ENCODE measurements at places on chromosomes 7 and 10.

DNA sequence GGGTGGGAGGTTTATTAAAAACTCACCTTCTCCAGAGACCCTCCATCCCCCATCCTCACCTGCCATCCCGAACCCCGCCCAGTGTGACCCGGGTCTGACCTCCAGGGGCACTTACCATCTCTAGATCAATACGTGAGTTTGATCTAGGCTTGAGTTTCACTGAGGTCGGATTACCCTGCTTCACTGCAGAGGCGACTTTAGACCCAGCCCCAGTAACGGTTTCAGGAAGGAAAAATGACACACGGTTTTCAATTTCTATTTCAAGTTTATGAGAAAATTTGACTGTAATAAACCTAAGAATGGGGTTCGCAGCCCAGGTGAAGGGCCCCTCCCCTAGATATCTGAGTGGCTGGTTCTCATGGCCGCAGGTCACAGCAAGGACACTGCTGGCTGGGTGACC, 33.1 kb downstream of the RCC1L start:
- H3K4me1 ChIP-seq, result no peaks in the 10 kb centered on the region
- peaks cover 5% of the 10 kb centered on the region for H3K36me3 ChIP-seq
- H3K27me3 ChIP-seq, result no peaks in the 10 kb centered on the region
- DNase-seq, result no peak
- no peak overlapping the region for H3K27ac ChIP-seq

DNA sequence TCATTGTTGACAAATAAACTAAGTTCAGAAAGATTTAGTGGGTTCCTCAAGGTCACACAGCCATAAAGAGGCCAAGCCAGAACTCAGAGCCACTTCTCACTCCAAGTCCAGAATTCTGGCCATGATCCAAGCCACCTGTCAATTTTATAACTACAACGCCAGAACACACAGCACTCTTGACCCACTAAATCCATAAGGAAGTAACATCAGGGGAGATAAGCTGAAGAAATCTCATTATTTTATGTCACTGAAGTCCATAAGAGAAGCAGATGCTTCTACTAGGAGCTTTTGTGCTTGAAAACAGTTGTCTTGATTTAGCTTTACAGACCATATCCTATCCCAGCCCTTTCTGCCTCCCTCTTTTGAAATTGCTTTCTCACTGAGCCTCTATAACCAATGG, 15.9 kb downstream of the ADAM12 start:
- no peaks in the 10 kb centered on the region for H3K4me1 ChIP-seq
- H3K36me3 ChIP-seq, result peaks cover 2% of the 10 kb centered on the region

DNA sequence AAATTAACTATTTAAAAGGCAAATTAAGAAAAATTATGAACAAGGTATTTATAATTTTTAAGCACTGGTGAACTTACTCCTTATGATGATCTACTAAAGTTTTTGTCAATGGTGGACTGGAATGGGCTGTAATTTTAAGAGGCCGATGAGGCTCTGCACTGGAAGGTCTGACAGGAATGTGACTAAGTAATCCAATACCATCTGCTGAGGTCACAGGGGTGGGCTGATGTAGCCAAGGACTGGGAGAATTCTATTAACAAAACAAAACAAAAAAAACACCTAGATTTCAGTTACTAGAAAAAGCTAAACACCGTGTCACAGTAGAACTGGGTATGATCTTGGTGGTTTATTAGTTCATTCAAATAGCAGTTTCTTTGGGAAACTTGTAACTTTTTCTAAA, 75.9 kb downstream of the NRBF2 start:
- peaks cover 56% of the 10 kb centered on the region for H3K36me3 ChIP-seq
- no peak overlapping the region for H3K4me3 ChIP-seq
- no peak overlapping the region for H3K27ac ChIP-seq
- no peaks in the 10 kb centered on the region for H3K27me3 ChIP-seq
- H3K4me1 ChIP-seq, result peaks cover 51% of the 10 kb centered on the region

DNA sequence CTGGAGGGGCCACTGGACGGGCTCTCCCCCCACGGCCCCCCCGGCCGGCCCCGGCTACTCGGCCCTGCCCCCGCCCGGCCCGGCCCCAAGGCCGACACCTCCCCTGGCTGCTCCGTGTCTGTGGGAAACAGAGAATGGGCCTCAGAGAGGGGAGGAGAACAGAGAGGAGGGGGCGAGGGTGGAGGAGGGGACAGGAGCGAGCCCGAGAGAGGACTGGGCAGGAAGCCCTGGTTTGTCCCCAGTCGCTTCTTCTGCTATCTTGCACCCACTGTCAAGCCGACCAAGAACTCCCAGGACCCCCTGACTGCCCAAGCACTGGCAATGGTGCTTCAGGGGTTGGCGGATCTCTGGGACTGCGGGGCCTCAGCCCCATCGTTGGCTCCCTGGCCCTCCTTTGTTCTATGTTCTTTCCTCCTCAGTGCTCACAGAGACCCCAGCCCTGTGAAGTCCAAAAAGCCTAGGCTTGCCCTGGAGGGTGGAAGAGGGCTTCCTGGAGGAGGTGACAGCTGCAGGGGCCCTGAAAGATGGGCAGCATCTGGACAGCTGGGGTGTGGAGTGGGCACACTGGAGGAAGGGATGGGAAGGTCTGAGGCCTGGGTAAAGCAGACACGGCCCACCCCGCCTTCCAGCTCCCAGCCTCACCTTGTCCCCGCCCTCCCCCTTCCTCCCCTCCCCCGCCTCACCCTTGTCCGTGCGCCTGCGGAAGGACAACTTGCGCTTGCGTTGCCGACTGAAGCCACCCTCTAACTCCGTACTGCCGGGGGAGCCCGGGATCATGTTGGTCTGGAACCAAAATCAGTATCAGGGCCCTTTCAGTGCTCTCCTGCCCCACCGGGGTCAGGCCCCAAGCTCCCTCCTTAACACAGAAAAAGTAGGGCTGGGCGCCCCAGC, 30.1 kb downstream of the KCNH2 start:
- no peak overlapping the region for H3K27ac ChIP-seq
- H3K27me3 ChIP-seq, result peaks cover 9% of the 10 kb centered on the region
- DNase-seq, result no peak
- H3K36me3 ChIP-seq, result no peaks in the 10 kb centered on the region

GRCh38 chr7:151186640-151187408, at the start of gene ASB10:
Gene ASB10, minus strand, starts transcription at chr7:151187250. Its CDS starts 120 bp downstream, at chr7:151187130.
- no peak for DNase-seq
- no peak within 1 kb of the TSS for H3K4me3 ChIP-seq
- H3K27ac ChIP-seq, result no peak within 1 kb of the TSS
- H3K27me3 ChIP-seq, result no peaks in the 10 kb centered on the region
- H3K36me3 ChIP-seq, result no peaks in the 10 kb centered on the region
- H3K4me1 ChIP-seq, result no peaks in the 10 kb centered on the region

GRCh38 chr7:141729020-141729419, 9.1 kb upstream of the SSBP1 start:
- H3K4me3 ChIP-seq, result no peak overlapping the region
- H3K27me3 ChIP-seq, result no peaks in the 10 kb centered on the region
- no peak for DNase-seq
- H3K27ac ChIP-seq, result no peak overlapping the region
- H3K36me3 ChIP-seq, result no peaks in the 10 kb centered on the region
- H3K4me1 ChIP-seq, result no peaks in the 10 kb centered on the region

DNA sequence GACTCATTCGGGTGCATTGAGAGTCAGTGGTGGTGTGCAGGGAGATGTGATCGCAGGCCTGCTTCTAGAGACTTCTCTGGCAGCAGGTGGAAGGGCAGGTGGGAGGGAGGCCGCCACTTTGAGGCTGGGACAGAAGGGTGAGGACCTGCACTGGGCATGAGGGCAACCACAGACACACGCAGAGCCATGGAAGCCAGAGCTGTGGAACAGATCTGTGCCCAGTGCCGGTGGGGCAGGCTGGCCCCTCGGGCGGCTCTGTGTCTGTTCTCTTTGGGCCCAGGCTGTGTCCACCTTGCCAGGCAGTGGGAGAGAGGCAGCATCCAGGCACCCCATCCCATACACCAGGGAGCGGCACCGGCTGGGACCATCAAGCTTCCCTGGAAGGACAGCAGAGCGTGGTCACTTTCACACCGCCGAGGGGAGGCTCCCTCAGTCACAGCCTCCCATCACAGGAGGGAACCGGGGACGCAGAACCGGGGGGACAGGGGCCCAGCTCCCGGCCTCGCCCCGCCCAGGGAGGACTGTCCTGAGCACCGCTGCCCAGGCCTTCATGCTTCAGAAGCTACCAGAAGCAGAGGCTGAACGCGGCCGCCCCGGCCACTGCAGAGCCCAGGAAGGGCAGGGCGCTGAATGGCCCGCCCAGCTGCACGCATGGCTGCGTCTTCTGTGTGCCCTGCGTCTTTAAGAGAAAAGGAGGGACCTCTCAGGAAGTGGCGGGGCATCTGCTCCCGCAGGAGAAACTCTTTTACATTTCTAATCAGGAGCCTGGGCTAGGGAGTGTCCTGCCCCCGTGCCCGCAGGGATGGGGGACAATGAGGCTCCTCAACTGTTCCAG, 32.1 kb downstream of the EN2 start:
- peaks cover 2% of the 10 kb centered on the region for H3K36me3 ChIP-seq
- peaks cover 15% of the 10 kb centered on the region for H3K4me1 ChIP-seq
- H3K4me3 ChIP-seq, result peak overlapping the region; percentile 70
- H3K27me3 ChIP-seq, result peaks cover 24% of the 10 kb centered on the region
- H3K27ac ChIP-seq, result no peak overlapping the region
- no peak for DNase-seq

Measured in activated naive CD8-positive, alpha-beta T cell treated with anti-CD3 and anti-CD28 coated beads, Interleukin-2, amount 50 U/mL, for 24 hours (primary cell).